ENCODE measurements at places on chromosomes 4 and X.
A peak's percentile ranks its signal among the peaks of the same experiment; 100 is the strongest.

DNA sequence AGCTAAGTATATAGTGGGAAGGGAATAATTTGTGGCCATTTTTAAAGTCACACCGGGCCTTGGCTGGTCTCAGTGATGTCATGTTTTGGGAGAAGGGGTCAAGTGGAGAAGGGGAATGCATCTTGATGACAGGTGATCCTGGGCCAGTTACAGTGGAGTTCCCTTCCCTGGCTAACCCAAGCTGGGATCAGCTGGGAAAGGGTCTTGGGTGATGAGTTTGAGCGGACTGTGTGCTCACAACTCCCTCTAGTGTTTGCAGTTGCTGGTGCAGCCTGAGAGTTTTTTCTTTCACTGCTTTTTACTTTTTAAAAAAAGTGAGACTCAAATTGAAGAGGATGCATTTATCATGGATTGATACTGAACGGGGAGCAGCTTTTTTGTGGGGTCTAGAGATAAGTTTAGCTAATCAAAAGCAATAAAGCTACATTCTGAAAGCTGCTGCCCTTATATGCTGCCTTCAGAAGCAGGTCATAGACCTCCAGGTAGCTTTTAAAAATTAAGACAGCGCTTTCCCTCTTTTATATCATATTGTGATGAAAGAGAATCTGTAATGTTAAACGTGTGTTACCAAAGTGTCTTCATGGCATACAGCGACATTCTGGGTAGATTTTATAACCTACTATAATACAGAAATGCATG lies 164.7 kb downstream of the DCLK2 start:
- peak; percentile 61 for DNase-seq

- no peak for DNase-seq
Observed at GRCh38 chrX:128759745-128760144, 707.5 kb upstream of the ACTRT1 start.

- no peak for DNase-seq
Observed at GRCh38 chr4:164894702-164895101, 17.7 kb downstream of the APELA start.

DNA sequence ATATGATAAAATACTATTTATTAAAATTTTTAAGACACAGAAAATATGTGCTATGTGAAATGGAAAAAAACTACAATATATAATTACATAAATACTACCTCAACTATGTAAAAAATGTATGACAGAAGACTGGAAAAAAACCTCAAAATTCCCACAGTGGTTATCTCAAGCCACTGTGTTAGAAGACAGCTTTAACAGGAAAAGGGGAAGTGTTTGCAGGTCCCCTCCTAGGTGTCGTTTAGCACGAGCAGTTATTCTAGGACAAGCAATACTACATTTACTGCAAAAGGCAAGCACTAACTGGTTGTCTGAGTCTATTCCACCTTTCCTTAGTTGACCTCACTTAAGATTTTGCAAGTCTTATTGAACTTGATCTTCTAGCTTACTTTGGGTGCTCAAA lies 44.9 kb upstream of the PHF8 start:
- no peak for DNase-seq

- DNase-seq: peak; percentile 52
Observed at GRCh38 chrX:87338510-87338909, 179.1 kb upstream of the KLHL4 start.

GRCh38 chrX:45830343-45830742 lies 629.7 kb upstream of the DIPK2B start:
- no peak for DNase-seq

DNA sequence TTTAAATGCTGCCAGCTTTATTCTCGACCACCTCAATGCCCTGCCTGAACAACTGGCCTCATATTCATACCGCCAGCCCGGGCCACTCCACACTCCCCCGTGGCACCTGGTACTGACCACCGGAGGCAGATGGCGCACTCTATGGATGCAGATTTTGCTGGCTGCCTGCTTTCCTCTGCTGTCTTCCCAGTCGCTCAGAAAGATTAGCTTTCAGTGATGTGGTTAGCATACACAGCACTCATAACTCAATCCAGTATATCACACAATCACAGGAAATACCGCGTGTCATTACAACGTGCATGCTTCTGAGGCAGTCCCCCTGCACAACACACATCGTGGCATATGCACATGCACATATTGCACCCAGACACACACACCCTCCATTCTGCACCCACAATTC lies 147.2 kb upstream of the BCOR start:
- DNase-seq: peak; percentile 74

- DNase-seq: peak; percentile 62
Observed at GRCh38 chr4:162497564-162498167, 333.9 kb upstream of the FSTL5 start.

GRCh38 chr4:182188622-182189021 lies 54.6 kb upstream of the TENM3 start:
- DNase-seq: peak; percentile 16

GRCh38 chr4:3207531-3208037 lies 41.4 kb upstream of the MSANTD1 start:
- peak; percentile 50 for DNase-seq

- no peak for DNase-seq
Observed at GRCh38 chr4:77125961-77126360, 31.0 kb upstream of the CCNG2 start.

GRCh38 chrX:136780241-136780640 lies 491 bp downstream of the ARHGEF6 start:
- DNase-seq: no peak

DNA sequence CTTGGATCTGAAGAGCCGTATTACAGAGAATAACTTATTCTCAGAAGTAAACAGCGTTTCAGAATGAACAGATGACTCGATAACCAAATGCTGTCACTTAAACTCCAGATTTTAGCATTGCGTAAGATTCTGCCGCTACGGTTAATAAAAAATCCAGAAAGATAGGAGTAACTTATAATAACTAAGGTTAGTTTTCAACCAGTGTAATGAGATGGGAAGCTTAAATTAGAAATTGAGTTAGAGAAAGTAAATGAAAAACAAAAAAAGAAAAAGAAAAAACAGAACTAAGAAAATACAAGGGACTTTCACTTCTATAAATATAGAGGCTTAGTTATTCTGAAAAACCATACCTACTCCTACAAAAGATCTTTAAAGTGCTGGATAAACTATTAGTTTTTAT lies 13.1 kb upstream of the PARM1 start:
- no peak for DNase-seq

DNA sequence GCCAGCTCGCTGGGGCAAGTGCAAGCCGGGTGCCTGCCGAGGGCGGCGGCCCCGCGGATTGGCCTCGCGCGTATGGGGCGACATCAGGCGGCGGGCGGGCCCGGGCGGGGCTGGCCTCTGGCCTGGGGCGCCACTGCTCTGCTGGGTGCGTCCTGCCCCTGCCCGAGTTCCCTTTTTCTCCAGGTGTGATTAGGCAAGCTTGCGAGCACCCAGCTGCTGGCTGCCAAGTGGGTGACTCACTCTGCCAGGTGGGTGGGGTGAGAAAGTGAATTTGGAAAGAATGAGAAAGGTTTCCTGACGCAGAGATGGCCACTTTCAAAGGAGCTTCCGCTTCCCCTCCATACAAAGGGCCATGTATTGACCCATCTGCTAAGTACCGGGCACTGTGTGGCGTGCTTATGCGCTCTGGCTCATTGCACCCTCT lies 32.5 kb downstream of the FGFBP1 start:
- no peak for DNase-seq

DNA sequence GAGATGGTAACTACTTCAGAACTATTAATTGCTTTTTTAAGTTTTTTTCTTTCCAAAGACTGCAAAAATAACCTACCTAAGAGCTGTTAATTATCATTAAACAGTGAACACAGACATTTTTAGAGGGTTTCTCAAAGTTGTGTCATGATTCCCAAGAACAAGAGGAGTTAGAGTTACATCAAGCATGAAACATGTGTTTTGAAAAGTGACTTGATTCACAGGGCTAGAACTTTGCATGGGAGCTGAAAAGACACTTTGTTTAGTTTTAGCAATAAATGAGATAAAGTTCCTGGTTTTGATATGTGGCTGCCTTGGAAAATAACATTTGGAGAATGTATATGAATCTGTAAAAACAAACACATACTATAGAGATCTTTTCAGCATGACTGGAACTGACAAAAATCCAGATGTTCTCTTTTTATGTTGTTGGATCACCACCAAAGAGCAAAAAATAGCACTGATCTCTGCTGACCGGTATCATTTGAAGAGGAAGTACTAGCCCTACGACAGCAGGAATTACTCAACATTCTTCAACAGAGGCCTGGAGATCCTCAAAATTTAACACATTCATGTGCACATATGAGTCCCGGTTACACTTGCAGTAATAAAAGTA lies 173.0 kb upstream of the PCDH18 start:
- DNase-seq: peak; percentile 91

DNA sequence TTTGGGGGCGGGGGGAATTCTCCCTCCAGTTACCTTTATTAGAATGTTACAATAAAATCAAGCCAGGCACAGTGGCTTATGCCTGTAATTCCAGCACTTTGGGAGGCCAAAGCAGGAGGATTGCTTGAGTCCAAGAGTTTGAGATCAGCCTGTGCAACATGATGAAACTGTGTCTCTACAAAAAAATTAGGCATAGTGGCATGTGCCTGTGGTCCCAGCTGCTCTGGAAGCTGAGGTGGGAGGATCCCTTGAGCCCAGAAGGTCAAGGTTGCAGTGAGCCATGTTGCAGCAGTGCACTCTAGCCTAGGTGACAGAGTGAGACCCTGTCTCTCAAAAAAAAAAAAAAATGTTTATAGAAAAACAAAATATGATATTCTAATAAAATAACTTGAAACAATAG lies 5.3 kb upstream of the UBE2D3 start:
- no peak for DNase-seq

DNA sequence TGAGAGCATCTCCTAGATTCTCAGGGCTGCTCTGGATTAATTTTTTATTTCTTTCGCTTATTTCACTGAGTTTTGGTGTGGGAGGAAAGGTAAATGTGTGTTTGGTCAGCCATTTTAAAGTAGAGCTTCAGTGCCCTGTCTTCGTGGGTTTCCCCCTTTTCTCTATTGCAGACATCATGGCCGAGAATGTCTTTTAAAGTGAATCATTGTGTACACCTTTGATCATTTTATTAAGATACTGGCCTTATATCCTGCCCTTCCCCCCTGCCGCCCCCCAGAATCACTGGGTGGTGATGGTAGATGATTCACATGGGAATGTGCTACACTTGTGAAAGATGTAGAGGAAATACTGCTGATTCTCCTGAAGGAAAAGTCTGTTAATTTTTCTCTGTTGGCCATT lies 23.8 kb downstream of the CDKL5 start:
- no peak for DNase-seq

DNA sequence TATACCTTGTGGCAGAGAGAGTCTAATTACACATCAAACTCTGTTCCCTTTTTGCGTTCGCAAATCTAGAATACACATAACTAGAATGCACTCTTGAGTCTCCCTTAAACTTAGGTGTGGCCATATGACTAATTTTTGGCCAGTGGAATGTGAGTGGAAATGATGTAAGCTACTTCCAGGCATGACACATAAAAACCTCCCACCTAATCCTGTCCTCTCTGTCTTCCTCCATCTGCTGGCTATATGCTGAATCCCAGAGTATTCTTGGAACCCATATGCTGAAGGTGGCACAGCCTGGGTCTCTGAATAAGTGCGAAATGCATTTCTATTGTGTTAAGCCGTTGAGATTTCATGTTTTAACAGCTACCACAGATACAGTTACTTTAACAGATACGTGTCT lies 269.9 kb upstream of the NRK start:
- DNase-seq: peak; percentile 83

- no peak for DNase-seq
Observed at GRCh38 chr4:7389719-7390118, 45.0 kb downstream of the PSAPL1 start.

GRCh38 chr4:118124997-118125396 lies 90.7 kb downstream of the NDST3 start:
- DNase-seq: no peak

DNA sequence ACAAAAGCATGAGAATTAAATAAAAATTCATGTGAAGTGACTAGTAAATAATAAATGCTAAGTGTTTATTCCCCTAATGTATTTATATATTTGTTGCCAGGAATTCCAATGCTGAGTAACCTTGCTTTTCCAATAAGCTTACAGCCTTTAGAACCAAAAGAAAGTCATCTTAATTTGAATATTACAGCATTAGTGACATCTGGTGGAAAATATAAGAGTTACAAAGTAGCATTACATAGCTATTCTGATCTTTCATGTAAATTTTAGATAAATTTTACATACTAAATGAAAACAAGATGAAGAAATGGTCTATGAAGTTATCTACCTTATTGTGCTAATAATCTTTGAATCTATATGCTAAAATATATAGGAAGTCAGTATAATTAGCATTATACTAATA lies 10.4 kb downstream of the MAD2L1 start:
- peak; percentile 53 for DNase-seq

- peak; percentile 26 for DNase-seq
Observed at GRCh38 chr4:98260047-98260578, 1.1 kb upstream of the RAP1GDS1 start.

GRCh38 chrX:69616457-69617203 lies 717 bp downstream of the EDA start:
- DNase-seq: no peak

- DNase-seq: no peak
Observed at GRCh38 chr4:124754681-124755080, 42.1 kb upstream of the ANKRD50 start.

- no peak for DNase-seq
Observed at GRCh38 chrX:139851730-139852129, 81.1 kb downstream of the ATP11C start.

DNA sequence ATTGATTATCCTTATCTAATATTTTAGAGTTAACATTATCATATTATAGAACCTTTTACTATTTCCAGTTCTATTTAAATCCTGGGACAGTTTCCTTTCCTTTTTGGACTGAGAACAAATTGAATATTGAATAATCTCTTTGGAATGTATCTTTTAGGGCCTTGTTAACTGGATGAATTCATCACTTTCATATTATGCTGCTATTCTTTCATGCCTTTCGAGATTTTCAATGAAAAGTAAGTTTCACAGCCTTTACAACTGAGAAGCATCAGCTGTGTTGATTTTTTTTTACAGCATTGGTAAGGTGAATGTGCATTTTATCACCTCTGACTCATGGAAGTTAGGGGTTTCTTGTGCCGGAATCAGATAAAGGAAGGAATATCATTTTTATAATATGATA lies 39.6 kb downstream of the PDLIM5 start:
- peak; percentile 59 for DNase-seq

GRCh38 chrX:97842468-97843199 lies 958.9 kb downstream of the RPA4 start:
- DNase-seq: no peak

GRCh38 chr4:88911246-88912212 lies 145.5 kb downstream of the FAM13A start:
- no peak for DNase-seq

- peak; percentile 4 for DNase-seq
Observed at GRCh38 chr4:86544310-86544966, 49.7 kb upstream of the PTPN13 start.

- DNase-seq: peak; percentile 51
Observed at GRCh38 chrX:68183612-68184214, 249.6 kb downstream of the OPHN1 start.

Measured in cardiac fibroblast (primary cell).